ENCODE measurements at places on chromosomes 7 and 10.

- no peak for DNase-seq
These were observed 619.6 kb downstream of the PARD3 start for GRCh38 chr10:34195364-34196057.

- DNase-seq: no peak
These were observed 918.2 kb upstream of the ZNF722 start for GRCh38 chr7:63080406-63080805.

DNA sequence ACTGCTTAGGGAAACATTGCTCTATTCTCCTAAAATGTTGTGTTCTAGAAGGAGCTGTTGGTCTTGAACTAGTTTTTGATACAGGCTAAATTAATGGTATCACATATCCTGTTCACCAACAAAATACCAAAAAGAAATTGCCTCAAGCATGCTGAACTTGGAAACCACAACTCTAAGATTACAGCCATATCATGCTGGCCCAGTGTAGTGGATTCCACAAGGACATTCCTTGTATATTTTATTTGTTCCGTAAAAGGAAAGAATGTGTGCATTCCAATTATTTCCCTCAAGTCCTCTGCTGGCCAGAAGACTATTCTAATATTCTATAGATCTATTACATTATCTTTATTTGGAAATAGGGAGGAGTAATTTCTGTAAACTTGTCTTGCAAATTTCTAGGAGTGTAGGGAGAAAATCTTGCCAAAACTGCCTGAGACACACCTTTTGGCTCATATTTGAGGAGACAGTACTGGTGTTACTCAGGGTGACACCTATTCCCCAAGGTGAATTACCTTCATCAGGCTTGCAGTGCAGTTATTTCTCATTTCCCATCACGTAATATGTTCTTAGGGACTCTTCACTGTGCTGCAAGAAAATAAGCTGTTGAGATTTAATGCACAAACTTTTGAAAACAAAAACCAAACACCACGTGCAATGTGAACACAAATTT is 1.9 kb upstream of the NEBL start:
- DNase-seq: no peak

DNA sequence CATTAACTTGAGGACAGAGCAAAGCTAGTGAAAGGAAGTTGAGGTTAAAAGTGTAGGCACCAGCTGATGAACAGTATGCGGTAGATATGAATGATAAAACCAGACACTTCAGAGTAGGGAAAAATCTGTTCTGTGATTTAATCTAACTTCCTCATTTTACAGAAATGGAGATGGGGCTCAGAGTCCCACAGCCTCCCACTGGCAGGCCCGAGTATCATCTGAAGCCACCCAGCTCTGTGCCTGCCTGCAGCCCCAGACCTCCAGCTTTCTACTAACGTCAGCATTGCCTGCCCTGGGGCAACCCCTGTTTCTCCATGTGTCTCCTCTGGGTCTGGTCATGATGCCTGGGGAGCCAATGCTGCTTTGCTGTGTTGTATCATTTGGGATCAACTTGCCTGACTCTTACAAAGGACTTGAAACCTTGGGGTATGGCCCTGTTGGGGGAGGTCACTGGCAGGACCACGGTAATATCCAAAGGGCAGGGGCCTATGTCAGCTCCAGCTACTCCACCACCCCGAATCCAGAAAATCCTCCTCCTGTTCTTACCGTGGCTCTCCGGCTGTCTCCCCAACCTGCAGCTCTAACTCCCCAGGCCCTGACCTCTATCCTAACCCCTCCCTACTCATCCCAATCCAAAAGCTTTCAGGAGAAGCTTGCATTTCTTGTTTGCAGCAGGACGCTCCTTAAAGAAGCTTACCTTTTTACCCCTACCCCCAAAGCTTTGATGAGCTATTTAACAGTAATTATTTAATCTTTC is 56.2 kb upstream of the NPY start:
- DNase-seq: no peak

GRCh38 chr10:43640603-43641002 is 8.1 kb downstream of the ZNF32 start:
- no peak for DNase-seq

- no peak for DNase-seq
These were observed 135.5 kb downstream of the CD36 start for GRCh38 chr7:80773787-80774508.

GRCh38 chr7:92793656-92794205 is 42.6 kb downstream of the CDK6 start:
- no peak for DNase-seq

DNA sequence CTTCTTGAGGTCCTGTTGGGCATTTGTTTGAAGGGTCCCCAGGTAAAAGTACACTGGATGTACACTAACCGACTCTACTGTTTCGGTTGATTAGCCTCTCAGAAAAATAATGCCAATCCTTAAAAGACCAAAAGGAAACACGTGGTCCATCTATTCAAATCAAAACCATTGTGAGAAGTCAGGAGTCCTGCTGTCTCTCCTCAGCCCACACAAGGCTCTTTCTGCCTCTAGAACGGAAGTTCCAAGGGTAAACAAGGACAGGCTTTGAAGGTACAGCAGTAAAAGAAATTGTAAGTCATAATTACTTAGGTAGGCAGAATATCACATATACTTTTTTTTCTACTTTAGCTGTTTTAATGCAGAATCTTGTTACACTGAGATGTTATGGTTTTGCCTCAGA is 71.7 kb upstream of the TPK1 start:
- no peak for DNase-seq

- DNase-seq: no peak
These were observed 108.0 kb downstream of the PDE1C start for GRCh38 chr7:31962246-31962645.

DNA sequence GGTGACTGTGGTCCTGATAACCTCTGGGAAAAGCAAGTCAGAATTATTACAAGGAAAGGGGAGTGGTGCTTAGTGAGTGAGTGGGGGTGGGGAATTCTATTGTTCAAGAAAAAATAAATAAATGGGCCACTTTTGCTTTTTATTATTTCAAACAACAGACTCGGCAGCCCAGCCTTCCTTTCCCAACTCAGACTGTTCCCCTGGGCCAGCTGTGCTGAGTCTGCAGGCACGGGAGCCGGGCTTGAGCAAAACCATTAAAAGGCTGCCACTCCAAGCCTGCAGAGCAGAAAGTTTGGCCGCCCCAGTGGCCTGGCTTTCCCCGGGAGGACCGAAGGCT is 90.0 kb downstream of the PLXNA4 start:
- DNase-seq: no peak

- DNase-seq: no peak
These were observed 30.3 kb downstream of the GRID1 start for GRCh38 chr10:86336341-86336740.

DNA sequence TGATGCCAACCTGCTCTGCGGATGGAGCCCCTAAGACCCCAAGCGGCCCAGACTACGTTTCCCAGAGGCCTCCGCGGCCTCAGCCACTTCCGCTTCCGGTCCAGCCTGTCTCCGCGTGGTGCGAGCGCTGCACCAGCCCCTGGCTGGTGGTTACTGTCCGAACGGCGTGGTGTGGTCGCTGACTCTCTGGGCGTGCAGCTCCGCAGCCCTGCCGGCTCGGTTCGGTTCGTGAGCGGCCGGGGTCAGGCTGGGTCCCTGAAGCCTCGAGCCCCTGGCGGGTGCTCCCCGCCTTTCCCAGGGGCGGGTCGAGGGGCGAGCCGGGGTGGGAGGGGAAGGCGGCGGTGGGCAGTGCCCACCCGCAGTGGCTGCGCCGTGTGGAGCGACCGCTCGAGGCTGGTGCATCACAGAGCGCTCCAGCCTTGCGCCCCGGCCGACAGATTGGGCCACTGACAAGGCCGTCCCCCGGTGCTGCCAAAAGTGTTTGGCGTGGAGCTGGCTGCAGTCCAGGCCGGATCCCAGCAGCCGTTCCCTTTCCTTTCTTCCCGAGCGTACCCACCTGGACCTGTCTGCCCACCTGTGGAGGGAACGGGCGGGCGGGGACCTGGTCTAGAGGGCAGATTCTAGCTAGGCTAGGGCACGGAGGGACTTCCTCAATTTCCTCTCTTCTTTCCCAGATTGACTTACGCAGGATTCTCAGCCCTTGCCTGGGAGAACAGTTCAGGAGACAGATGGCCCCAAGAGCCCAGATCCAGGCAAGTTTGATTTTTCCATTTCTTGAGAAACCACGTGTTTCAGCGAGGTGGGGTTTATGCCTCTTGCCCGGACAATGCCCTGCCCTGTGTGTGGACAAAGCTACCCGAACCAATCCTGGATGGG is at the start of gene ZNF485:
Gene ZNF485 (plus strand): TSS at position 116 of the 876 bp plus-strand sequence. CDS start 613 bp downstream, at position 729.
- DNase-seq: no peak

DNA sequence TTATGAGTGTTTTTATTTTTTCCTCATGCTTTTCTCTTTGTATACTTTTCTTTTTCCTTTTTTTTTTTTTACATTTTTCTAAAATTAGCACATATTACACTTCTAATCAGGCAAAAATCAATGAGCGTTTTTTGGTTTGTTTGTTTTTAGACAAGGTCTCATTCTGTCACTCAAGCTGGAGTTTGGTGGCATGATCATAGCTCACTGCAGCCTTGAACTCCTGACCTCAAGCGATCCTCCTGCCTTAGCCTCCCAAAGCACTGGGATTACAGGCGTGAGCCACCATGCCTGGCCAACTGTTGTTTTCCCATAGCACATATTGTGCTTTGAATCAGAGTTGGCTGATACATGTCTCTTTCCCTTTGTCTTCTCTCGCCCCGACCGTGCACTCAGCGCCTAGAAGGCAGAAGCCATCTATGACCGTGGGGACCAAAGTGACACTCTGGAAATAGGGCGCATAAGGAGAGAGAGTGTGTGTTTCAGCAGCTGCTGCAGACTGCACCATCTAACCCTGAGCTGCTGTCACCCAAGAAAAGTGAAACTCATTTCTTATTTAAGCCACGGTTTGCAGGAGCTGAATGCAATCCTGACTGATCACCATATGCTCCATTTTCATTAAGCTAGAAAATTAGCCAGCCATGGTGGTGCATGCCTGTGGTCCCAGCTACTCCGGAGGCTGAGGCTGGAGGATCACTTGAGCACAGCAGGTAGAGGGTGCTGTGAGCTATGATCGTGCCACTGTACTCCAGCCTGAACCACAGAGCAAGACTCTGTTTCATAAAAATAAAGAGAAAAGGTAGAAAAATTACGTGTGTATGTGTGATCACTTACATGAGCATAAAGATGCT is 41.4 kb upstream of the GTF2I start:
- DNase-seq: no peak

GRCh38 chr7:30139836-30140384 is 5.1 kb downstream of the MTURN start:
- DNase-seq: no peak

DNA sequence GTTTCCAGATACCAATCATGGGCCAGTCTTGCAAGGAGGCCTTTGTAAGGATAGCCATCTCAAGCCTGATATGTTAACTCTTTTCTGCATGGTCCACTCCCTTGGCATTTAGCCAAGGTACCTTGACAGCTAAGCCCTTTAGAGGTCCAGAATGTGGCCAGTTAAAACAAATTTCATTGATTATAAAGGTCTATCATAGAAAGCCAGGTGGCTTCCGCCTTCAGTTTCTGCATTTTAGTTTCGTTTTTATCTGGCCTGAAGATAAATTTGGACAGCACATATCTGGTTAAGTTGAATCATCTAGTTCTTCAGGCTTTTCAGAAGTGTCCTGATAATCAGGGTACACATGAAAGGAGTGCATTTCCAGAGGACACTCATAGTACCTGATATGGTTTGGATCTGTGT is 30.7 kb downstream of the ANKIB1 start:
- DNase-seq: no peak

DNA sequence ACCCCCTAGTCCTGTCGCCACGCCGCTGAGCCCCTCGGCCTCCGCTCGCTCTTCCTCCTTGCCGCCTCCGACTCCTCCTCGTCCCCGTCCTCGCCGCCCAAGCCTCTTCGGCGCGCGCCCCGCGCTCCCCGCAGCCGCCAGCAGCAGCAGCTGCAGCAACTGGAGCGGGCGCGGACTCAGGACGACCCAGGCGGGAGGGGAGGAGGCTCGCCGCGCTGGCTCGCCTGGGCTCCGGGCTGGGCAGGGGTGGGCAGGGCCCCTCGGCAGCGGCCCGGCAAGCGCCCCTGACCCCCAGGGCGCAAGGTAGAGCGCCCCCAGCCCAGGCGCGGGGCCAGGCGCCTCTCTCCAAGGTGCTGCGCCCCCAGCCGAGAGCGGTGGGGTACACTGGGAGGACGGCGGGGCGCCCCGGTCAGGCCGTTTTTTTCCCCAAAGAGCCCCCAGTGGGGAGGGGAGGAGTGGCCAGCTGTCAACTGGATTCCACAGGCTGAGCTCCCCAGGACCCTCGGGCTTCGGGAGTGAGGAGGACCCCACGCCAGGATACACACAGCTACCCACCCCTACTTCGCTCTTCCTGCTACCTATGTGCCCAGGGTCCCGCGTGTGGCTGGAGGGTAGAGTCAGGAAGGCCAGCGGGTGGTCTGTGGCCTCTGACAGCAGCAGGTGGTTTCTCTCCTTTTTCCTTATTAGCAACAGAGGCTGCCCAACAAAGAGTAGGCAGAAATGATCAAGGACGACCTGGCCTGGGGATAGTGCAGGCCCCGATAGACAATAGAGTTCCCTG is 903 bp upstream of the KCNMA1 start:
- no peak for DNase-seq

DNA sequence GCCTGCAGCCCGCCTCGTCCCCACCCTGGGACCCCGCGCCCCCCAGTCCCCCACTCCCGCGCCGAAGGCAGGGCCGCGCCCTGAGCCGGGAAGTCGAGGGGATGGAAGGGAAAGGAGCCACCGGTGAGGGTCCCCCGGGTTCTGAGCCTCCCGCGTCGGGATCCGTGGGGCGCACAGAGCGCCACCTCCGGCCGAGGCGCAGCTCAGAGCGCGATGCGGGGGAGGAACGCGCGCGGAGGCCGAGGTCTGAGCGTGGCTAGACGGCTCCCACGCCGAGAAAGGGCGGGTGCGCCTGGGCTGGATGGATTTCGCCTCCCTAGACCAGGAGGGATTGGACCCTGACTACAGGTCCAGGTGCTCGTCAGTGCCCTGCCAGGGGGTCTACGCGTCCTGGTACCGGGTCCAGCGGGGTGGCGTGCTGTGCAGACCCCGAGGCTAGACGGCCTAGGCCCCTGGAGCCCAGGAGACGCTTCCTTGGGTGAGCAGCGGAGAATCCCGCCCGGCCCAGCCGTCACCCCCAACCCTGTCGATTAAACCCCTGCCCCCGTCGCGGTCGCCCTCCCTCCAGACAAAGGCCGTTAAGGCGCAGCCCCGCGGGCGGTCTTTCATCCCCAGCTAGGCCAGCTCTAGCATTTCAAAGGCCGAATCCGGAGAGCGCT is 986 bp upstream of the PDGFA start:
- no peak for DNase-seq

GRCh38 chr7:19378345-19378714 is 233.1 kb upstream of the FERD3L start:
- no peak for DNase-seq

GRCh38 chr10:69800665-69801064 is 1.0 kb upstream of the COL13A1 start:
- no peak for DNase-seq

DNA sequence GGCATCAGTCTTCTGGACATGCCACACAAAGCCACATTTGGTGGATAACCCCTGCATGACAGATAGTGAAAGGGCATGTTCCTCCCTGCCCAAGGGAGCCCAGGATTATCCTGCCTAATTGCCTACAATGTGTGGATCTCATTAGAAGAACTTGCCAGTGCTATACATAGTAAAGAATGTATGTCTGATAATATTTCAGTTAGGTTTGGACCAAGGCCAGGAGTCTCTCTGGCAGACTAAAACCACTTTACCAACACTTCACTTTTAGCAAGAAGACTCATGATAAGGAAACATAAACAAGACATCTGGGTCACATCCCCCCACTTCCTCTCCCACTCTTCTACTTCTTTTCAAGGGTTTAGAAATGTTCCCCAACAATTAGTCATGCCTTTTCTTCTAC is 196.7 kb downstream of the MTERF1 start:
- DNase-seq: no peak

- DNase-seq: no peak
These were observed 96.5 kb downstream of the NRP1 start for GRCh38 chr10:33237736-33238624.
